Natural killer cell treated with Interleukin-12 subunit alpha and Interleukin-12 subunit beta and Interleukin-15 and Interleukin-18, amount 100 ng/mL, for 72 hours (primary cell): ENCODE measurements at places on chromosomes 7 and 10. TPM values are rescaled to one million over a fixed set of nuclear protein-coding genes. Genes with fewer than 3 reads are reported as not detected.

FAM241B gene
- total RNA-seq = 3.0 TPM

PAPSS2 gene
- total RNA-seq = 0.19 TPM

RPEL1 gene
- not detected for total RNA-seq

STRA8 gene
- total RNA-seq = not detected

CAV1 gene
- not detected for total RNA-seq

MRC1 gene
- not detected for total RNA-seq

ASZ1 gene
- not detected for total RNA-seq

CALY gene
- total RNA-seq = not detected

SCIN gene
- not detected for total RNA-seq

DNA sequence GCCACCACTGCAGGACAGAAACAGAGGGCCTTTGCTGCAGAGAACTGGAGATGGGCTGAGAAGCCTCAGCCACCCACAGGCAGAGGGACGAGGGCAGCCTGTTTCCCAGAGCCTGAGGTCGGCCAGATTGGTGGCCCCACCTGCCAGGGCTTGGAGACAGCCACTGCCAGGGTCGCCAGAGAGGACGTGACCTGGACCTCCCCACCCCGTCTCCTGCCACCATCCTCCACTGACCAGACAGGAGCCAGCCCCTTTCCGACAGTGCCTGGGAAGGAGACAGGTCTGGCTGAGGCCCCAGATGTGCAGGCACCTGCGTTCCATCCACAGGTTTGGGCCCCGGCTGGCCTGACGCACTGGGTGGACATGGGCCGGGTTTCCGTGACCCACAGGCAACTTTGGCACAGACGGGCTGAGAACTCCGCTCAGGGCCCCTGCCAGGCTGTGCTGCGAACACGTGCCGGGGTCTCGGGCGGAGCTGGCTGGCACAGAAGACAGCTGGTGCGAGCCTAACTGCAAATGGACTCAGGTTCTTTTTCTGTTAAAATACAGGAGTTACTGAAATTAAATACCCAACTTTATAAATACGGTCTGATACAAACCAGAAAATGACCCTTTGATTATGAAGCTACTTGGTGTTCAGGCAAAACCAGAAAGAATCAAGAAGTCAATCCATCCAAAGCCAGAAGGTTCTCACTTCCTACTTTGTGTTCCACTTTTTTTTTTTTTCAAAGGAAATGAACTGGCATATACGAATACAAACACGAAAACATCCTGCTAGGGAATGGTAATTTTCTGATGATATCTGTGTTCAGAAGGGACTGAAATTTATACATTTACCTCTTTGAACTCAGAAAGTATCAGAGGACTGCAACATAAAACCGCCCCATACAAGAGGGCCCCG, 6.9 kb downstream of the COX19 start:
- no peaks in the 10 kb centered on the region for H3K27me3 ChIP-seq
- no peak overlapping the region for H3K4me3 ChIP-seq
- peaks cover 10% of the 10 kb centered on the region for H3K36me3 ChIP-seq
- H3K27ac ChIP-seq = no peak overlapping the region
- no peak for DNase-seq

GRCh38 chr7:36906956-36907635, 182.8 kb upstream of the AOAH start:
- peaks cover 34% of the 10 kb centered on the region for H3K4me1 ChIP-seq
- DNase-seq = no peak
- no peaks in the 10 kb centered on the region for H3K36me3 ChIP-seq
- no peaks in the 10 kb centered on the region for H3K27me3 ChIP-seq
- H3K27ac ChIP-seq = peak overlapping the region; percentile 41

- peaks cover 16% of the 10 kb centered on the region for H3K27me3 ChIP-seq
- no peak overlapping the region for H3K4me3 ChIP-seq
- no peak for DNase-seq
- H3K36me3 ChIP-seq = no peaks in the 10 kb centered on the region
- H3K4me1 ChIP-seq = no peaks in the 10 kb centered on the region
Observed at GRCh38 chr7:120927454-120928103, 23.0 kb upstream of the ING3 start.

- no peak for DNase-seq
- H3K27me3 ChIP-seq = no peaks in the 10 kb centered on the region
- peaks cover 18% of the 10 kb centered on the region for H3K4me1 ChIP-seq
- no peak overlapping the region for H3K27ac ChIP-seq
Observed at GRCh38 chr10:92989250-92989649, 71.3 kb upstream of the CYP26C1 start.

GRCh38 chr10:96421995-96422394, 63.2 kb upstream of the OPALIN start:
- DNase-seq = no peak
- H3K4me3 ChIP-seq = no peak overlapping the region
- no peaks in the 10 kb centered on the region for H3K36me3 ChIP-seq
- H3K27me3 ChIP-seq = peaks cover 12% of the 10 kb centered on the region
- no peaks in the 10 kb centered on the region for H3K4me1 ChIP-seq
- no peak overlapping the region for H3K27ac ChIP-seq

DNA sequence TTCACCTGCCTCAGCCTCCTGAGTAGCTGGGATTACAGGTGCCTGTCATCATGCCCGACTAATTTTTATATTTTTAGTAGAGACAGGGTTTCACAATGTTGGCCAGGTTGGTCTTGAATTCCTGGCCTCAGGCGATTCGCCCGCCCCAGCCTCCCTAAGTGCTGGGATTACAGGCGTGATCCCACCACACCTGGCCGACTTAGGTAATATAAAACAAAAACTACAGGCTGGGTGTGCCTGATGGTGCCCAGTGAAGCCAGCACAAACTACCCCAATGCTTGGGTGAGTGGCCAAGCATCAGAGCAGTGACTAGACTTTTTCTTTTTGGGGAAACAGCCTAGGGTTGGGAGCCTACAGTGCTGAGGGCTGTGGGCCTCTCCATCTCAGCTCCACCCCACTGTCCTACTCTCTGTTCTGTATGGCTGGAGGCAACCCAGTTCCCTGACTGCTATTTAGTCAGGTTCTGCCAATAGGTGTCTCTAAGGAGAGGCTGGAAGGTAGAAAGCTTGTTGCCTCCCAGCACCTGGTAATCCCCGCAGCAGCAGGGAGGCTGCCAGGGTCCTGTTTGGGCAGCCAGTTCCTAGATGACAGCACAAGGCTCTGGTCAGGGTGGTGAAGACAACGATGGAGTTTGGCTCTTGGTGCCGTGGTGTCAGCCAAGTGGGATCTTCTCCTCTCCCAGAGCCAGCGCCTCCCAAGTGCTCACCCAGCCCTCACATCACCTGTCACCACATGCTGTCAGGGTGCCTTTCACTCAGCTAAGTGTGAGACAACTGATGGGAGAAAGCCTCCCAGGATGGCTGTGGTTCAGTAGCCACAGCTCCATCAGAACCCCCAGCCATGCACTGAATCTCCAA, 10.4 kb upstream of the NACAD start:
- H3K36me3 ChIP-seq = no peaks in the 10 kb centered on the region
- no peak overlapping the region for H3K4me3 ChIP-seq
- H3K27me3 ChIP-seq = no peaks in the 10 kb centered on the region
- peaks cover 3% of the 10 kb centered on the region for H3K4me1 ChIP-seq
- no peak for DNase-seq

DNA sequence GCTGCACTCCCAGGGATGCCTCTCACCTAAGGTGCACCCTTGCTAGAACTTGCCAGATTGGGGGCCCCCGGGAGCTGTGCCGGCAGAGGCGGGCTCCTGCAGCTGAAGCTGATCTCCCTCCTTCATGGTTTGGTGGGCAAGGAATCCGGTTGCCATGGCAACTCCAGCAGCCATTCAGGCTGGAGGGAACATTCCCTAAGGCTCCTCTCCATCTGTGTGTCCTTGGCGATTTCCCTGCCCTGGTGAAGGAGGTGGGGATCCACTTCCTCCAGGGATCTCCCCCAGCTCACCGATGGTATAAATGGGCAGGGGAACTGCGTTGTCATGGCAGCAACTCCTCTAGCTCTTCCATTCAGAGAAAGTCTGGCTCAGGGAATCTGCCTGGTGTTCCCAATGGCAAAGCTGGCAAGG, 49.6 kb upstream of the GPR158 start:
- H3K4me1 ChIP-seq = no peaks in the 10 kb centered on the region
- H3K27me3 ChIP-seq = no peaks in the 10 kb centered on the region
- no peak overlapping the region for H3K4me3 ChIP-seq
- H3K36me3 ChIP-seq = no peaks in the 10 kb centered on the region
- H3K27ac ChIP-seq = no peak overlapping the region

- H3K27ac ChIP-seq = peak overlapping the region; percentile 94
- H3K36me3 ChIP-seq = peaks cover 4% of the 10 kb centered on the region
- H3K4me1 ChIP-seq = peaks cover 4% of the 10 kb centered on the region
Observed at GRCh38 chr7:74092964-74093471, 9.4 kb downstream of the LIMK1 start.

GRCh38 chr10:62732841-62733653, 71.5 kb upstream of the ADO start:
- H3K27me3 ChIP-seq = no peaks in the 10 kb centered on the region
- H3K4me3 ChIP-seq = no peak overlapping the region
- peak; percentile 78 for DNase-seq
- H3K4me1 ChIP-seq = peaks cover 18% of the 10 kb centered on the region
- H3K27ac ChIP-seq = no peak overlapping the region
- peaks cover under 1% of the 10 kb centered on the region for H3K36me3 ChIP-seq

GRCh38 chr7:101856473-101857357, 39.3 kb downstream of the CUX1 start:
- H3K27me3 ChIP-seq = no peaks in the 10 kb centered on the region
- no peaks in the 10 kb centered on the region for H3K36me3 ChIP-seq
- peak overlapping the region; percentile 99 for H3K4me3 ChIP-seq
- DNase-seq = peak; percentile 92
- H3K27ac ChIP-seq = peak overlapping the region; percentile 94
